ENCODE measurements at places on chromosomes 11 and 22.

DNA sequence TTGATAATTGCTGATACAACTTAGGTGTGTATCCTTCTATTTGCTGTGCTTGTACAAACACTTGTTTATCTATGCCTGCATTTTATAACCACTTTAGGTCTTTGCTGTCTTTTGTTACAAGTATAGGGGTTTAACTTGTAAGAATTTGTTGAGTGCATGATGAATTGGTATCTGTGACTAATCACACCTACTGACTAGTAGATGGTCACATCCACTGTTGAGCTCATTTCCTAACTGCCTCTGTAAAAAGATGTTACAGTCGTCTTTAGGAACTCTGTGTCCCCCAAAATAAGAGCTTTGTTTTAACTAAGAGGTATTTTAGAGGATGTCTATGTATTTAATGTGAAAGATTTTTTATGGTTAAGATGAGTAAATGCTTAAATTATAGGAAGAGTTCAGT, 60.5 kb downstream of the HIPK3 start:
- no peak for DNase-seq

DNA sequence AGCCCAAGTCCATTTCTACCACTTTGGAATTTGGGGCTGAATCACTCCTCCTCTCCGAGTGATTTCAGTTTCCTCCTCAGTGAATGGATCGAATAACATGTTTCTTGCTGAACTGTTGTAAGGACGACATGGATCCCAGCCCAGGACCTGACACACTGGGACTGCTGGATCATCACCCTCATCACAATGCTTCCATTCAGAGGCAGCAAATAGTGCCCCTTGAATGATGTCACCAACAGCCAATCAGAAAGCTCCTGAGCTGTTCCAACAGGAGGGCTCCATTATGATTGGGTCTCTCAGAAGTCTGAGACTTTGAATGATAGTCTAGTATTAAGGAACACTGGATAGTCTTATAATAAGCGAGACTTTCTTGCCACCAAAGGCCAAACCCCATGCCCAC, 158.9 kb downstream of the MYO18B start:
- no peak for DNase-seq

GRCh38 chr11:92762121-92762540, 207.3 kb upstream of the MTNR1B start:
- no peak for DNase-seq

DNA sequence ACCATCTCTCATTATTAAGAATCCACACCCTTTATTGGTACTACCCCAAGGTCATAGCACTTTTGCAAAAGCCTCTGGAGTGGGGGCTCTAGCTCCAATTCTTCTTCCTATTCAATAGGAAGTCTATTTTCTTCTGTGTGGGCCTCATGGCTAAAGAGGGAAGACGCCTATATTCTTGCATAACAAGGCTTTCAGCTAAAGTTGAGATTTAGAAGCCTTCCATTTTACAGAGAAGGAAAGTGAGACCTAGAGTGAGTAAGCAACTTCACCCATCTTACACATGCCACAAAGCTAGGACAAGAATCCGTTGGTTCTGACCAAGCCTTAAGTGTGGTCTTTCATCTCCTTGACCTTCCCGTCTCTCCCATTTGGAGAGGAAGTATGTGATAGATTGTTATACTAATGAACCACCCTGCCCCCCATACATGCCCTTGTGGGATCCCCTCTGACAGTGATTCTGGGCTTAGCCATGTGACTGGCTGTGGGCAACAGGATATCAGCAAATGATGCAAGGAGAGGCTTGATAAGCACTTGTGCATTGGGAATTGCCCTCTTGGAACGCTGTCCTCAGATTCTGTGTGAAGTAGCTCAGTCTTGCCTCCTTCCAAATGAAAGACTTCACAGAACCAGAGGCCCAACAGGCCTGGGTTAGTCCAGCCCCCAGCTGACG, 12.3 kb downstream of the BACE1 start:
- no peak for DNase-seq

- DNase-seq = peak; percentile 26
These were observed at the start of gene PLAAT5 for GRCh38 chr11:63490551-63491239. PLAAT5 (minus strand) TSS chr11:63491167; CDS start chr11:63491034, 133 bp downstream.

GRCh38 chr11:114089748-114090147, 30.2 kb downstream of the ZBTB16 start:
- DNase-seq = no peak

- DNase-seq = no peak
These were observed 9.0 kb downstream of the RBX1 start for GRCh38 chr22:40960145-40960544.
